ENCODE measurements at places on chromosomes 7 and 10. TPM values are rescaled to one million over a fixed set of nuclear protein-coding genes. Genes with fewer than 3 reads are reported as not detected.

Gene FKBP9
- 0.98 TPM for total RNA-seq

Gene KRIT1
- total RNA-seq: 42.4 TPM

Gene CTTNBP2
- total RNA-seq: not detected

Gene VDAC2
- 133 TPM for total RNA-seq

Gene SPRN
- total RNA-seq: not detected

Gene SPDYE5
- not detected for total RNA-seq

Gene SEMA3E
- not detected for total RNA-seq

Gene NPSR1
- total RNA-seq: not detected

Gene CPVL
- 1.8 TPM for total RNA-seq

Gene POLR2J2
- 8.4 TPM for total RNA-seq

Gene ANXA8L1
- total RNA-seq: 0.45 TPM

Gene CFAP70
- total RNA-seq: 0.70 TPM

DNA sequence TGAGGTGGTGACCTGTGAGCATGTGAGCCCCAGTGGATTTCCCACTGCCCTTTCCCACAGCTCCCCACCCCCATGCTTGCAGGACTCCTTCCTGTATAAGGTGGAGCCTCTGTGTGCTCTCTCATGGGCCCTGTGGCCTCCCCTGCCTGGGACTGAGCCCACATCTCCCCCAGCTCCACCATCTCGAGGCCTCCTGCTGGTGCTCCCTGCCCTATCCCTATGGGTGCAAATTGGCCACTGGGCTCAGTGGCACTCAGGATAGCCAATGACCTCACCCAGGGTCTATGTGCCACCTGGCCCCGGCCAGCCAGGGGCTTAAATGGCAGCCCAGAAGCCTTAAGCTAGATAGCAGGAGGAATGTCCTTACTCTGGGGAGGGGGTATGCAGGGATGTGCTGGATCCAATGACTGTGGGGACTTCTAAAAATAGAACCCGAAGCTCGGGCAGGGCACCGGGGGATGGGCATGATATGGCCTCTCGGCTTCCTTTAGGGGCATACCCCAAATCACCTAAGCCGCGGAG, 2.0 kb downstream of the LDB3 start:
- H3K27me3 ChIP-seq: peaks cover 2% of the 10 kb centered on the region
- no peak overlapping the region for H3K27ac ChIP-seq
- DNase-seq: no peak
- H3K4me3 ChIP-seq: no peak overlapping the region

GRCh38 chr7:48351900-48352299, 180.6 kb downstream of the ABCA13 start:
- no peak for DNase-seq
- H3K4me3 ChIP-seq: no peak overlapping the region
- no peak overlapping the region for H3K27ac ChIP-seq
- H3K36me3 ChIP-seq: no peaks in the 10 kb centered on the region
- no peaks in the 10 kb centered on the region for H3K4me1 ChIP-seq

DNA sequence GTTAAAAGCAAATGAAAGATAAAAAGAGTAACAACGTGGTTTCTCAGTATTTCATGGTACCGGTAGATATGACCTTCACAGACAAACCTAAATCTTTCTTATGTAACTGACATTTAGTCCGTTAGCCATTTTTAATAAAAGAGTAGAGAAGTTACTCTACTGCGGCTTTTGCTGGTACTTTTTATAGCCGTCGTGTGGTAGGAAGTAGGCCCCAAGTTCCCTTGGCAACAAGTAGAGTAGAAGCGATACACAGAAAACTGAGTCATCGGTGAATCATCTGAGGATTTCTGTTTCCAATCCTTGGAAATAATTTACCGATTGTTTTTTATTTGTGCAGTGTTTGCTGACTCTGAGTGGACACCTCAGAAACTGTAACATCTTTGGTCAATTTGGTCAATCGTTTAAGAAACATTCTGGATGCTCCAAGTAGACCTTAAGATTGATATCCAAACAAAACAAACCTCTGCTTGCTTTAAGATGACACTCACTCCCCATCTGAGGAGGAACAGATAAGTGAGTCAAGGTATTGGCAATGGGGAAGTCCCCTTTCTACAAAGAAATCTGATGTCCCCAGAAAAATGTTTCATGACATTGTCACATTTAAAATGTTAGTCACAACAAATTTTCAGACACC, 63.9 kb upstream of the AHR start:
- peak overlapping the region; percentile 71 for H3K4me3 ChIP-seq
- H3K27me3 ChIP-seq: no peaks in the 10 kb centered on the region
- DNase-seq: peak; percentile 76
- peaks cover 25% of the 10 kb centered on the region for H3K36me3 ChIP-seq

GRCh38 chr7:100825751-100826513, 1.4 kb downstream of the EPHB4 start:
- H3K27ac ChIP-seq: no peak overlapping the region
- no peaks in the 10 kb centered on the region for H3K36me3 ChIP-seq
- H3K4me1 ChIP-seq: peaks cover 24% of the 10 kb centered on the region

DNA sequence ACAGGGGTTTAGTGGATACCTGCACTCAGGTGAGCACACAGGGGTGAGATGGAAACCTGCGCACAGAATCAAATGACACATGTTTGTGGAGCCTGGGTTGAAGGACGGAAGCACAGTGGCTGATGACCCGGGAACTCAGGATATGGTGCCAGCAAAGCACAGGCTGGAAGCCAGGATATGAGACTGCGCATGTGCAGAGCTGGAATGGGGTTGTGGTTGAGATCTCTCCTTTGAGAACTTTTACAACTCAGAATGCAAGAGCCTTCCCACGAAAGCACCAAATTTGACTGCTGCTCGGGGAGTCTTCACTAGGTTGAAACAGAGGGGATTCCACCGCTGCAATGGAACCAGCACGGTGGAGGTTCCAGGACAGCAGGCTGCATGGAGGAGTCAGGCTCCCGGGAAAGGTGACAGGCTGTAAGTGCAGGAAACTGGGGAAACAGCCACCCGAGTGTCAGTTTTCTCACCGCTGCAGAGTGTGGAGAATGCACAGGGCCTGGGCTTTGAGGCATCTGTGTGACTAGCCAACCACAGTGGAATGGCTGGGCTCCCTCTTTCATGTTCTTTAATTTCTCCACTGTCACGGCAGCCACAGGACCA, 133.4 kb upstream of the TCERG1L start:
- no peaks in the 10 kb centered on the region for H3K36me3 ChIP-seq
- H3K4me3 ChIP-seq: no peak overlapping the region
- H3K4me1 ChIP-seq: no peaks in the 10 kb centered on the region
- no peak overlapping the region for H3K27ac ChIP-seq

- no peak overlapping the region for H3K4me3 ChIP-seq
- peaks cover 50% of the 10 kb centered on the region for H3K36me3 ChIP-seq
- no peak overlapping the region for H3K27ac ChIP-seq
- no peak for DNase-seq
Observed at GRCh38 chr7:149180722-149181449, 14.5 kb upstream of the ZNF282 start.

DNA sequence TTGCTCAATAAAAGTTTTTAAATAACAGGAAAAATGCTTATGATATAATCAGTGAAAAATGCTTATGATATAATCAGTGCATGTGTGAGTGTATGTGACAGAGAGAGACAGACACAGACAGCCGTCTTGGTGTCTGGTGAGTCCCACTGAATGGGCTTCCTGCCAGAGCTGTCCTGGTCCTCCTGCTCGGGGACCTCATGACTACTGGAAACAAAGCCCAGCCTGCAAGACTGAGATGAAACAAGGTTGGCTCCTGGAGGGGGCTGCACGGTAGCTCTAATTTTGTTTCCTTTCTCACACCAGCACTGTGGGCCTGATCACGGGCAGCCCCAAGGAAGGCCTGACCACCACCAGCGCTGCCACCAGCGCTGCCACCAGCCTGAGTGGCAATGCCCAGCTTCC, 57.3 kb downstream of the NRP1 start:
- peaks cover 34% of the 10 kb centered on the region for H3K27me3 ChIP-seq
- H3K27ac ChIP-seq: no peak overlapping the region
- H3K36me3 ChIP-seq: no peaks in the 10 kb centered on the region
- H3K4me3 ChIP-seq: no peak overlapping the region
- no peaks in the 10 kb centered on the region for H3K4me1 ChIP-seq

GRCh38 chr10:64574371-64574770, 1053.2 kb downstream of the REEP3 start:
- H3K27me3 ChIP-seq: no peaks in the 10 kb centered on the region
- H3K4me3 ChIP-seq: no peak overlapping the region
- H3K4me1 ChIP-seq: no peaks in the 10 kb centered on the region
- no peaks in the 10 kb centered on the region for H3K36me3 ChIP-seq

GRCh38 chr7:139125657-139126056, 16.1 kb upstream of the ZC3HAV1 start:
- no peak overlapping the region for H3K27ac ChIP-seq
- H3K36me3 ChIP-seq: no peaks in the 10 kb centered on the region
- H3K4me3 ChIP-seq: no peak overlapping the region

GRCh38 chr10:51860257-51860656, 160.9 kb upstream of the CSTF2T start:
- H3K4me3 ChIP-seq: no peak overlapping the region
- H3K27me3 ChIP-seq: no peaks in the 10 kb centered on the region
- peaks cover 5% of the 10 kb centered on the region for H3K4me1 ChIP-seq
- no peak overlapping the region for H3K27ac ChIP-seq
- H3K36me3 ChIP-seq: no peaks in the 10 kb centered on the region
- DNase-seq: no peak

- peak overlapping the region; percentile 87 for H3K4me3 ChIP-seq
- H3K4me1 ChIP-seq: peaks cover 40% of the 10 kb centered on the region
- peak; percentile 45 for DNase-seq
- H3K36me3 ChIP-seq: peaks cover 9% of the 10 kb centered on the region
- H3K27ac ChIP-seq: peak overlapping the region; percentile 90
- H3K27me3 ChIP-seq: peaks cover 18% of the 10 kb centered on the region
Observed at GRCh38 chr10:102421757-102422512, 1.3 kb downstream of the FBXL15 start.

DNA sequence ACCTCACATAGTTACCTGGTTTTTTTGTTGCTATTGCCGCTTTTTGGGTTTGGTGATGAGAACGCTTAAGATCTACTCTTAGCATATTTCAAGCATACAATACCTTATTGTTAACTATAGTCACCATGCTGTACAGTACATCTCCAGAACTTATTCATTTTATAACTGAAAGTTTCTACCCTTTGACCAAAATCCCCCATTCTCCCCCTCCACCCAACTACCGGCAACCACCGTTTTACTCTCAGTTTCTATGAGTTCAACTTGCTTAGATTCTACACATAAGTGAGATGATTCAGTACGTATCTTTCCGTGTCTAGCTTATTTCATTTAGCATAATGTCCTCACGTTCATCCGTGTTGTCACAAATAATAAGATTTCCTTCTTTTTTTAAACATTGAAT, 86.7 kb upstream of the IL6 start:
- no peak overlapping the region for H3K27ac ChIP-seq
- H3K4me1 ChIP-seq: peaks cover 20% of the 10 kb centered on the region

DNA sequence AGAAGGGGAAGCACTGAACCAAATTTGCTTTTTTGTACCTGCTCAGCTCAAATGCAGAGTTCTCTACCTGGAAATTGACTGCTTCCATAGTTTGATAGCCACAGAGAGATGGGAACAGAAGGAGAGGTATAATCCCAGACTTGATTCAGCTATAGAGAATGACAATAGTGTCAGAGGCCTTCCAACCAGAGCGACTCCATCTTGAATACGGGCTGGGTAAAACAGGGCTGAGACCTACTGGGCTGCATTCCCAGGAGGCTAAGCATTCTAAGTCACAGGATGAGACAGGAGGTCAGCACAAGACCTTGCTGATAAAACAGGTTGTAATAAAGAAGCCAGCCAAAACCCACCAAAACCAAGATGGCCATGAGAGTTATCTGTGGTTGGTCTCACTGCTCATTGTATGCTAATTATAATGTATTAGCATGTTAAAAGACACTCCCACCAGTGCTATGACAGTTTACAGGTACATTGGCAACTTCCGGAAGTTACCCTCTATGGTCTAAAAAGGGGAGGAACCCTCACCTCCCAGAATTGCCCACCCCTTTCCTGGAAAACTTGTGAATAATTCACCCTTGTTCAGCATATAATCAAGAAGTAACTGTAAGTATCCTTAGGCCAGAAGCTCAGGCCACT, 42.7 kb upstream of the ATRNL1 start:
- H3K36me3 ChIP-seq: no peaks in the 10 kb centered on the region
- no peak for DNase-seq
- H3K4me1 ChIP-seq: no peaks in the 10 kb centered on the region
- peaks cover 6% of the 10 kb centered on the region for H3K27me3 ChIP-seq

DNA sequence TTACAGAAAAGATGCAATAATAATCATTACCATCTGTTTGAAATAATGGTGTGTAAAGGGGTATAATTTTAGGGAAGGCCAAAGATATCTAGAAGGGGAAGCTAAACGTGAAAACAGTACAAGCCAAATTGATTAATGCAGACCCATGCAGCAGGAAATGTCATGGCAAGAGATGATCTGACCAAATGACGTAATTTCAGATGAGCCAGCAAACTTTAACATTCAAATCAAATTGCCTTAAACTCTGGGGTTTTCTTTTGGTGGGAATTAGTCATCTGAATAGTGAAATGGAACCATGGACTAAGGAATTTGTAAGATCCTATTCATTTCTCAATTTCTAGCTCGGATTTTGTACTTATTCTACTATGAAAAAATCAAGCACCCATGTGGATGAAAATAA, 21.4 kb upstream of the SCIN start:
- H3K27ac ChIP-seq: no peak overlapping the region
- no peaks in the 10 kb centered on the region for H3K27me3 ChIP-seq
- no peak overlapping the region for H3K4me3 ChIP-seq
- no peaks in the 10 kb centered on the region for H3K4me1 ChIP-seq

- no peaks in the 10 kb centered on the region for H3K27me3 ChIP-seq
- H3K4me1 ChIP-seq: no peaks in the 10 kb centered on the region
- H3K36me3 ChIP-seq: no peaks in the 10 kb centered on the region
- no peak overlapping the region for H3K27ac ChIP-seq
Observed at GRCh38 chr7:113698556-113699220, 220.1 kb downstream of the PPP1R3A start.

GRCh38 chr10:5314840-5315239, 49.9 kb upstream of the UCN3 start:
- DNase-seq: no peak
- peak overlapping the region; percentile 64 for H3K27ac ChIP-seq
- peaks cover 65% of the 10 kb centered on the region for H3K4me1 ChIP-seq
- no peak overlapping the region for H3K4me3 ChIP-seq
- peaks cover 24% of the 10 kb centered on the region for H3K36me3 ChIP-seq

DNA sequence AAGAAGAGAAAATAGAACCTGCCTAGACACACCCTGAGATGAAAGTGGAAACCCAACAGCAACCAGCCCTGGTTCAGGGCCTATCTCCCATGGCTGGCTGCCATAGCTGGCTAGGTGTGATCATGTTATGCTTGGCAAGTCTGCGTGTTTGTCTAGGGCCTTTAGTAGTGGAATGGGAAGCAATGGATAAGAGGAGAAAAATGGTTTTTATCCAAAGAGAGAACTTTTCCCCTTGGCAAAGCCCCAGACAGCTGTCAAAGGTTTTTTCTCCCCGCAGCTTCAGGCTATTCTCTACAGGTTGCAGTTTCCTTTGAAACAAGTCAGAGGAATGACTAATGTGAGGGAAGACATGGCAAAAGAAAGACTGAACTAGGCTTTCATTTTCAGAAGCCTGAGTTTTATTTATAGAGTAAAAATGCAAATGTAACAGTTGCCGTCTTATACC, 161.5 kb downstream of the SEMA3D start:
- H3K4me1 ChIP-seq: no peaks in the 10 kb centered on the region
- no peak for DNase-seq
- H3K4me3 ChIP-seq: no peak overlapping the region
- no peaks in the 10 kb centered on the region for H3K27me3 ChIP-seq
- no peak overlapping the region for H3K27ac ChIP-seq

- H3K27ac ChIP-seq: no peak overlapping the region
- no peak for DNase-seq
- no peaks in the 10 kb centered on the region for H3K36me3 ChIP-seq
- no peaks in the 10 kb centered on the region for H3K27me3 ChIP-seq
- H3K4me1 ChIP-seq: no peaks in the 10 kb centered on the region
Observed at GRCh38 chr10:21336476-21337170, 188.9 kb downstream of the SKIDA1 start.
